ENCODE measurements at places on chromosomes 4 and X.

- DNase-seq = no peak
Measured at GRCh38 chr4:31974490-31975002, 1254.4 kb downstream of the PCDH7 start.

DNA sequence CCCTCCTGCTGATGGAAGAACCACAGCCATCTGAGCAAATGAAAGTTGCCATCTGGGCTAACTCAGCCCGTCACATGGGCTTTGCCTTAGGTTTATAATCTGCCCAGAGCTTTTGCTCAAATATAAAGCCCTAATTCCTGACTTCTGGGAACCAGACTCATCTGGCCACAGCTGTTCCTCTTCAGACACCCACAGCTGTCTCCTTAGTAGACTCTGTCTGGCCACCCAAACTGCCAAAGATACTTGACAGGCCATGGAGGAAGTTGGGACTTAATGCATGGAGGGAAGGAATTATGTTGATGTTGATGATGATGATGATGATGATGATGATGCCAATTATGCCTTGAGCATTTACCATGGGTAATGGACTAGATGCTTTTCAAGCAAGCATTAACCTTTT is 8.0 kb downstream of the LGI2 start:
- no peak for DNase-seq

DNA sequence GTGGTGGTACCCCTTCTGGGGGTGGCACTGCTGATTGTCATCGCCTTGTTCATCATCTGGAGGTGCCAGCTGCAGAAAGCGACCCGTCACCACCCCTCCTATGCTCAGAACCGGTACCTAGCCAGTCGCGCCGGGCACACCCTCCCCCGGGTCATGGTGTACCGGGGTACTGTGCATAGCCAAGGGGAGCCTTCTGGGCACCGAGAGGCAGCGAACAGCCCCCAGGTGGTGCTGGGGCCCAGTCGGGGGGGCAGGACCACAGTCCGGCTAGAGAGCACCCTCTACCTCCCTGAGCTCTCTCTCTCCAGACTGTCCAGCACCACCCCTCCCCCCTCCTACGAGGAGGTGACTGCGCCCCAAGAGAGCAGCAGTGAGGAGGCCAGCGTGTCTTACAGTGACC is 5.3 kb downstream of the PRRG3 start:
- DNase-seq = no peak

DNA sequence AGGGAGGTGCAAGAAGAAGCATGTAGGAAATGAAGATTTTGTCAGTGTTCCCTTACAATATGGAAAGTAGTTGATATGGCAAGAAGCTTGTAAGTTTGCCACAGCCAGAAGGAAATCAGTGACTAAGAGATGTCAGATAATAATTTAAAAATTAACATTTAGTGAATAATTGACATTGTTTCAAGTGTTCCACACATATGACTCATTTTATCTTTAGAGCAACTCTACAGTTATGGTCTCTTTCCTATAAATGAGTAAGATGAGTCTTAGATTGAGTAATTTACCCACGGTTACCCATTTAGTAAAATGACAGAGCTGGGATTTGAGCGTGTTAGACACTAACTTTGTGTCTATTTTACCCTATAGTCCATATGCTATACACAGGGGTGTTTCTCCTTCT is 300.3 kb upstream of the IRS4 start:
- DNase-seq = no peak

Measured in GM04503 (cell line).